ENCODE measurements at places on chromosomes 12 and 14. TPM values are rescaled to one million over a fixed set of nuclear protein-coding genes. Genes with fewer than 3 reads are reported as not detected.

DNA sequence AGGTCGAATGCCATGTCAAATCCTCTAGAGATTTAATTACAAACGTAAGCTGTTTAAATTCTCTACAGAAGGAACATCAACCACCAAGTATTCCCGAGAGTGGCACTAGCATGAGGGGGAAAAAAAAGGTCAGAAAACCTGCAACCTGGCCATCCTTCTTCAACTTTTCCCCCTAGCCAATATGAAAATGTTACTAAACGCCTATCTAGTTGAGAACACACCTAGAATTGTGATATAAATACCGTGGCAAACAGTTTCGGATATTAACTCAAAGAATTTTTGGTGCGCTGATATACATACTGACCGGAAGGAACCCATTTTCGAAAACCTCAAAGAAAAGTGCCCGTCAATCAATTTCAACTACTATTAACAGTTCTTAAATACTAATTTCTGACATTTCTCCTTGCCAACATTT is 1.8 kb downstream of the HNRNPC start:
- no peak for DNase-seq

- no peak for DNase-seq
These were observed 150.7 kb upstream of the CPM start for GRCh38 chr12:69083689-69084088.

DNA sequence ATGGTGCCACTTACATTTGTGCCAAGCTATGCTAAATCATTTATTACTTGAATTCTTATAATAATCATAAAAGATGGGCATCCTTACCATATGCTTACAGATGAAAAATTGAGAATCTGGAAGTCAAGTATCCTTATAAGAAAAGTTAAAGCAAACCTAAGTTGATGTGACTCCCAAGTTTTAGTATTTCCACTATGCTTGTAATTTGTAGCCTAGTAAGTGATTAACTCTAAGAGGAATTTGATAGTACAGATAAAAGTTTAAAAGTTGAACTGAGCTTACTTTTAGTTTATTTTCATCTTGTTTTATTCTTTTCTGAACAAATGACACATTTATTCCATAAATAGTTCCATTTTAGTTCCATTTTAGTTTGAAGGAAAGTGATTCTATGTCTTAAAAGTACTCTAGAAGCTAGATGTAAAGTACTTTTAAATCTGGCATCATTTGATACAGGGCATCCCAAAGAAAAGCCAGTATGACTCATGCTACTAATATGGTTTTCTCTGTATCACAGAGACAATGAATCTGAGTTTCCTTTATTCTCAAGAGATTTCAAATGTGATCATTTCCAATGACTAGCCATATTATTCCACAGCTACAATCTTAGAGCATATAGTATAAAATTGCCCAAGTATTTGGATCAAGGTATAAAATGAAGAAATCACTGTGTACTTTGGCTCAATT is 596.0 kb downstream of the SLC16A7 start:
- DNase-seq = no peak

DNA sequence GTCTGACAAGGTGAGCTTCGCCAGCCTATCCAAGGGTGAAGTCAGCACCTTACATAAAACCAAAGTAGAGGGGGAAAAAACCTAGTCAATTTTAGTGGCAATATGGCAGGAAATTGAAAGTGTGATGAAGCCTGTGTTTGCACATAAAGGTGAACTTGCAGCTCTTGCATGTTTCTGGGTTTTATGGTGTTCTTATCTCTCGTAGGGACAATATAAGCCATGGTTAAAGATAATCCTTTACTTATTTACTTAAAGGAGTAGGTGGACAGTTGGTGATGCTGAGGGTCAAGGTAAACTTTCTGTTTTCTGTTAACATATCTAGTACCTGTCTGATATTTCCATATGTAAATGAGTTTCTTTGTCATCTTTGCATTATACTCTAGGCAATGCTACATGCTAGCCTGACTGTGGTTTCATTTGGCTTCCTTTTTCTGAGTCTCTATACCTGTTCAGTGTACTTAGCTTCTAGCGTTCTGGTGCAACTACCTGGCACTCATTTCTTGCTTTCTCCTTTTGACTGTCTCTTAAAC is 32.8 kb downstream of the CCDC91 start:
- no peak for DNase-seq

- DNase-seq = no peak
These were observed 35.8 kb upstream of the ASPG start for GRCh38 chr14:104049576-104050240.

DNA sequence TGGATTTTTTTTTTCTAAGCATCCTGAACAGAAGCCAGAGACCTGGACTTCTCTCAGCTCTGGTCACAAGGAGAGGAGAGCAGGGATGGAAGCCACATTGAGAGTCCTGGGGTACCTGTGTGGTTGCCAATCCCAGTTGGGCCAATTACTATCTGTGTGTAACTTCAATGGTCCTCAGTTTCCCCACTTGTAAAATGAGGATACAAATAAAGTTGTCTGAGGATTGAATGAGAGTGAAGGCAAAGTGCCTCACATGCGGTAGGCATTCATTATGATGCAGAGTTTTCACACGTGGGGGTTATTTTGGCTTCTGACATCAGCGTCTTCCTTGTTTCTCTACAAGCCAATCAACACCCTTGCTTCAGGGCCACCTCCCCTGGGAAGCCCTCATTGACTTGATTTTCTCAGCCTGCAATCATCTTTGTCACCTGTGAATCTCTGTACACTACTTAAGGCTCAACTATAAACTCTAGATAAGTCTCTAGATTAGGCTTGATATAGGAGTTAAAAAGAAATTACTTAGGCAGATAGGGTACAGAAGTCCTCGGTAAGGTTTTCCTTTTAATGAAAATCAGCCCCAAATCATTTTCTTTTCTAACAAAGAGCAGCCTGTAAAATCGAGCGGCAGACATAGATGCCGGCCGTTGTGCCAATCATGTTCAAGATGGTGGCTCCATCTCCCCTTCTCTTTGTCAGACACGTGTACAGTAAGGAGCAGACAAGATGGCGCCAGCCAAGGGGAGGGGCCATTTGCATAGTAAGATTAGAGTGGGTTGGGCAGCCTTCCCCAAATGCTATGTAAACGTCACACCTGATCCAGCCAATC is 37.8 kb upstream of the FICD start:
- peak; percentile 50 for DNase-seq

DNA sequence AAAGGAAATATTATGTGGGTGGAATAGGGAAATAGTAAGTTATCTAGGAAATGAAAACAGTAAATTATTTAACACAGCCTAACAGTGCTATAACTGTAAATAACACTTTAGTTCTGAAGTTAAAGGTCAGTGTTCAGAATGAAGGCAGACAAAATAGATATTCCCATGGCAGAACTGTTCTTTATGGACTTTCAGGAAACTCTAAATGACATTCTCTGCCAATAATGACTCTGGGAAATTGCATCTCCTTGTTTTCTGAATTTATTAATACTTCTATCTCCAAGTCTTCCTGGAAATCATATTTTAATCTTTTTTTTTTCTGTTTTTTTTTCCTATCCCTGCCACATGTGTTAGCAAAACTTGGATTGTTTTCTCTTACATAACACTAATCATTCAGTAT is 101.4 kb downstream of the PDE3A start:
- no peak for DNase-seq

DNA sequence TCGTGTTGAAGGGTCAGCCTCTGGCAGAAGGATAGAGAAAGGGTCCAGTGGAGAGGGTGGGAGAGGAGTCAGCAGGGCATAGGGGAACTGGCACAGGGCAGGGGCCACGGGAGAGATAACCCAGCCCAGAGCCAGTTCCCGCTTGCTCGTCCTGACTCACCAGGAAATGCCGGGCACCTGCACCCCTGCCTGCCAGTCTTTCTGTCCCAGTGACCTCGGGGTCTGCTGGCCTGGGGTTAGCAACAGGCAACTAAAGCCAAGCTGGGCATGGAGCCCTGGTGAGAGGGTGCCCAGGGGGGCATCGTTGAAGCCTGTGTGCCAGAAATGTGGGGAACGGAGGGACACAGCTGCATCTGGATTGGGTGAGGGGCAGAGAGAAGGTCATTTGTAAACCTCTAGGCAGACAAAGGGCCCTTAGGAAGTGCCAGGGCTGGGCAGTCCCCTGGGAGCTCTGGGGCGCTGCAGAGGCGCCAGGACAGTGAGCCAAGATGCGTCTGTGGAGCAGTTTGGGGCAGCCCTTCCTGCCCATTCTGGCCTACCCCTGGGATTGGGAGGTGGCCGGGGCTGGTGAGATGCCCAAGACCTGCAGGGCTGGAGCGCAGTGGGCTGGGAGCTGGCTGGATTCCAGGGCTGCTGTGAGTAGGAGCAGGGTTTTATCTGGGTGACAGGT is 5.5 kb downstream of the TNFAIP2 start:
- DNase-seq = no peak

- DNase-seq = no peak
These were observed 21.7 kb downstream of the CAPRIN2 start for GRCh38 chr12:30732954-30733637.

- no peak for DNase-seq
These were observed 414.1 kb downstream of the KCNH5 start for GRCh38 chr14:62631176-62631575.

DNA sequence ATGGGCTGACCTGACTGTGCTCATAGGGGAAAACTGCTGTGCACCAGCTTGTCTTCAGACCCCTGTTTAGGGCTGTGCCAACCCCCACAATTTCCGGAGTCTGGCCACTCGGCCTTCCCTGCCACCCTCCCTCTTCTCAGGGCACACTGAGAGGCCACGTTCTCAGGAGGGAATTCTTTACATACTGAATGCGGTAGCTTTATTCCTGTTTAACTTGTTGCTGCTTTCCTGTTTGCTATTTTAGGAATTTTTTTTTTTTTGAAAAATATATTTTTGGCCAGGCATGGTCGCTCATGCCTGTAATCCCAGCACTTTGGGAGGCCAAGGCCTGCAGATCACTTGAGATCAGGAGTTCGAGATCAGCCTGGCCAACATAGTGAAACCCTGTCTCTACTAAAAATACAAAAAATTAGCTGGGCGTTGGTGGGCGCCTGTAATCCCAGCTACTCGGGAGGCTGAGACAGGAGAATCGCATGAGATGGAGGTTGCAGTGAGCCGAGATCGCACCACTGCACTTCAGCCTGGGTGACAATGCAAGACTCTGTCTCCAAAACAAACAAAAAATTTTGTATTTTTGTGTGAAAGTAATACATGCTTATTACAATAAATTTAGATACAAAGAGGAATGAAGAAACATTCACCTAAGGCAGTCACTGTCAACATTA is 39.5 kb downstream of the TPCN1 start:
- no peak for DNase-seq

DNA sequence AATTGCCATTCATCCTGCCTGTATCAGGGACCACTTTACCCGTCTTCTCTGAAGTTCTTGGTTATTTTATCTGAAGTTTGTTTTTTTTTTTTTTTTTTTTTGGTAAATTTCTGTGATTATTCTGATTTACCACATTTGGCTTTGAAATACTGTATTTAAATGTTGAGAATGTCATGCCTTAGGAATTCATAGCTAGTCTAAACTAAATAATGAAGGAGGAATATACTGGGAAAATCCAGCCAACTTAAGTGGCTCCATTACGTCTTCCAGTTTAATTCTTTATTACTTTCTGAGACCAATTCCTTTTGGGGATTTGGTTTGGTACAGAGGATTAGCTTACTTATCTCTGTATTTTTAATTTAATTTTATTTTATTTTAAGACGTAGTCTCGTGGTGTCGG is 60.3 kb upstream of the KCNMB4 start:
- no peak for DNase-seq

DNA sequence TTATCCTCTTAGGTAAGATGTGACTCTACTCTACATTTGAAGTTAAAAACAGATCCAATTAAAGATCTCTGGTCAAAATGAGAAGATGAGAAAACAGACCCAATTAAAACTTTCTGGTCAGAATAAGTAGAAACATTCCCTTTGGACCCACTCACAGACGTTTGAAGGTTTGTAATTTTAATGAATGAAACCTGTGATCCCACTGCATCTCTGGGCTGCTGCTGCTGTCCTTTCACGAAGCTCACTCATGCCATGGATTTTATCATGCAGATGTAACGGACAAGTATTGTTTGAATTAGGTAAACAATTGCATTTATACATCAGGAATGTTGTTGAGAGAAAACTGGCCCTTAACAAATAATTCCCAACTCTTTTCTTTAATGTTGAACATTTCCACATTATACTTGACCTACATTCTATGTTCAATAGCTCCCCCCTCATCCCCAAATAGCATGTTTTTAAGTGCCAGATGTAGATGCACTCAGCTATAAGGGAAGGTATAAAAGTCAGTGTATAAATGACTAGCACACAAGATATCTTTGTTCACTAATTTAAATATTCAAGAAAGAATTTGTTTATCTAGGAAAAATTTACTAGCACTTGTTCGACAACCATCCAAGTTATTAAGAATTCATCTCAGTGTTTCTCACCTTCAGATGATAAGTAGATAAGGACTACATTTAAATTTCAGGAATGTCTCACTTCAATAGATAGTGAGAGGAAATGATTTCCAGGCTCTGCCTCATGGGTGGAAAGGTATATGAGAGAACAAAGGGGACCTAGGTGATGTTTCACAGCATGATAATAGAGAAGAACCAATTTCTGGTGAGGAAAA is 202.3 kb upstream of the LMNTD1 start:
- no peak for DNase-seq

- DNase-seq = no peak
These were observed 49.0 kb upstream of the CPNE8 start for GRCh38 chr12:38954238-38954873.

DNA sequence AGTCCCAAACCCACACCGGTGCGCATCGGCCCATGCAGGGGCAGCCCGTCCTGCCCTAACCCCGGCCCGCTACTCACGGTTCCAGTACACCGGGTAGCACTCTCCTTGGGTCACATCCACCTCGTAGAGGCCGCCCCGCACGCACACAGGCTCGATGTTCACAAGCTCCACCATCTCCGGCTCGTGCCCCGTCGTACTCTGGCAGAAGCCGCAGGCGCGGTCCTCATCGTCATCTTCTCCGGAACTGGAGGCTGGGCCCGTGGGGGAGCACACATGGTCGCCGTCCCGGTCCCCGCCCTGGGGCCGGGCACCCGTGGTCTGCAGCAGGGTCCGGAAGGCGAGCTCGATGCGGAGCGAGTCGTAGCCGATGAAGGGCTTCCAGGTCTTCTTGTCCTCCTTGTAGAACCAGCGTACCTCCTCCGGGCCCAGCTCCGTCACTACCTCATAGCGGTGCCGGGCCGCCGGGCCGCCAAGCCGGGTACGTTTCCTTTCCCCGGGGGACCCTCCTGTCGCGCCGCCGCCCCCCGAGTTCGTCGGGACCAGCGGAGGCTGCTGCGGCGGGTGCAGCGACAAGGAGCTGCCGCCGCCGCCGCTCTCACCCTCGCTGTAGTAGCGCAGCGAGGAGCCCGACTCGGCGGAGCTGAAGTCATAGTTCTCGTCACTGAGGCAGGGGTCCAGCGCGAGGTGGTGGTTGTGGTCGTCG is 788 bp downstream of the DDHD1 start:
- DNase-seq = peak; percentile 80

The NAV3 gene
- total RNA-seq = 1.9 TPM

The NANOG gene
- total RNA-seq = 6.1 TPM

The BDKRB1 gene
- total RNA-seq = not detected

The GAS2L3 gene
- total RNA-seq = 24.3 TPM

The AVPR1A gene
- not detected for total RNA-seq

The SRSF5 gene
- 291 TPM for total RNA-seq

The SMAGP gene
- 67.5 TPM for total RNA-seq

The SERPINA3 gene
- total RNA-seq = not detected

The CLEC2A gene
- not detected for total RNA-seq
